ENCODE measurements at places on chromosomes 6 and 20.

DNA sequence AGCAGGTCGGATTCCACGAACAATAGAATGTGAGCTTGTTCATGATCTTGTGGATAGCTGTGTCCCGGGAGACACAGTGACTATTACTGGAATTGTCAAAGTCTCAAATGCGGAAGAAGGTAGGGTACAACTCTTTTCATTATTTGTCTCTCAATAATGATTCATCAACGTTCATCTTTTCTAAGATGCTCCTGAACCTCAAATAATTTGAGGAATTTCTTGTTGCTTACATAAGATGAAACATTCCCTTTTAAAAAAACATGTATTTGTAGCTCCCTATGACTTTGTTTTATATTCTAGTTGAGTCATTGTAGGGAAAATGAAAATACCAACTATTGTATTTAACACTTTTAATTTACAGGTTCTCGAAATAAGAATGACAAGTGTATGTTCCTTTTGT lies 17.0 kb downstream of the MCM8 start:
- DNase-seq, result no peak

- no peak for DNase-seq
Measured at GRCh38 chr6:148313488-148313887, 29.1 kb upstream of the SASH1 start.

- DNase-seq, result no peak
Measured at GRCh38 chr6:114312931-114313330, 29.9 kb downstream of the HS3ST5 start.

- no peak for DNase-seq
Measured at GRCh38 chr20:63224412-63225081, 8.6 kb upstream of the YTHDF1 start.

DNA sequence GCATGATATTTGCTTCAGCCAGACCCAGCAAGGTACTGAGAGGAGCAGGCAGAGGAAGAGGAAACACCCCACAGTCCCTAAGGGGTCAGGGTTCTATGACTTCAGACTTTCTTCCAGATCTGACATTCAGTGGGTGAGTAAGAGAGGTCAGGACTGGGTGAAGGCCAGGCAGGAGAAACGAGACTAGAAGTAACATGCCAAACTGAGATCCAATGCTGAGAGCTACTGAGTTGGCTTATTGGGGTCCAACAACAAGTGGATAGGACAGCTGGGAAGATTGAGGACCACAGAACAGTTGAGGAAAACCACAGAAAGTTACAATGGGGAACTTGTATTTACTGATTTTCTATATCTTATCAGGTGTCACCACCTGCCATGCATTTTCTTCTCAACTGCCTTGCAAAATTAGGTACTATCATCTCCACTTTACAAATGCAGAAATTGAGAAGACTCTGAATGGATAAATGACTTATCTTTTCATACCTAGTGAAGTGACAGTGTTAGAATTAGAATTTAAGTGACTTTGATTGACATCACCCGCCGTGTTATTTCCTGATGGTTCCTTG lies 43.8 kb upstream of the HIVEP1 start:
- no peak for DNase-seq

GRCh38 chr6:56932910-56933477 lies 21.9 kb upstream of the BEND6 start:
- no peak for DNase-seq

DNA sequence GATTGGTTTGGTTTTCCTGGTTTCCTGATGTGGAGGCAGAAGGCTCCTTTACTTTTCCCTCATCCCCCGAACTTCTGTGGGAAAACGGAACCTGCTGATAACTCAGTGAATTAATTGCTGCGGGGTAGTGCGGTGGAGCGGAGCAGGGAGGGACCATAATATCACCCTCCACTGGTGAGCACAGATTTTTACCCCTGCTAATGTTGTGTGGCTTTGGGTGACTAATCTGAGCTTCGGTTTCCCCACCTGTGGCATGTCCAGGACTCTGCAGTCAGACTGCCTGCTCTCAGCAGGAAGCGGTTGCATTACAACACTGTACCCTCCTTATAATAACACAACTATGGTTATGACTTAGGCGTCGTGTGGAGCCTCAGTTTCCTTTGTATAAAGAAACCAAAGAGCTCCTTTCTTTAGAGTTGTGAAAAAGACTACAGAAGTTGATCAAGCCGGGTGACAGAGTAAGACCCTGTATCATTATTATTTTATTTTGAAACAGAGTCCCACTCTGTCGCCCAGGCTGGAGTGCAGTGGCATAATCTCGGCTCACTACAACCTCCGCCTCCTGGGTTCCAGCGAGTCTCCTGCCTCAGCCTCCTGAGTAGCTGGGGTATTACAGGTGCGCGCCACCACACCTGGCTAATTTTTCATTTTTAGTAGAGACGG lies 2.2 kb upstream of the ID1 start:
- no peak for DNase-seq

GRCh38 chr6:32980488-32981038 lies 12.2 kb downstream of the BRD2 start:
- DNase-seq, result no peak
